ENCODE measurements at places on chromosomes 5 and 9.

- no peak for DNase-seq
Measured at GRCh38 chr5:40430101-40430710, 249.5 kb upstream of the PTGER4 start.

- no peak for DNase-seq
Measured at GRCh38 chr5:1209489-1209852, 8.1 kb downstream of the SLC6A19 start.

GRCh38 chr9:71806901-71807307, 38.6 kb upstream of the CEMIP2 start:
- DNase-seq = peak; percentile 83

GRCh38 chr5:32206509-32207354, 32.6 kb upstream of the GOLPH3 start:
- no peak for DNase-seq

DNA sequence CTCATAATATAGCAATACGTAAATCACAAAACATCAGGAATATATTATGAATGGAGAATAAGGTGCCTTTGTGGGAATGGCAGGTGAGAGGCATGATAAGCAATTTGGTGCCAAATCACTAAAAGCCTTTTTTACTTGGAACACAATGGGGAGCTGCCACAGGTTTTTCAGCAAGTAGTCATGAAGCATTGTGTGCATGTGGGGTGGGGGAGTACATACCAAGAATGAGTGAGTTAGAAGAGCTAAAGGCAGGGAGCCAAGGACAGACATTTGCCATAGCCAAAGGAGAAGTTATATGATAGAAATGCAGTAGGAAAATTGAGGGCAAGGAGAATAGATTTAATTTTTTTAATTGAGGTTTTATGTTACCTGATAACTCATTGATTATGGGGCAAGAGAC, 445.0 kb upstream of the SMC2 start:
- no peak for DNase-seq

GRCh38 chr9:106891286-106891685, 28.3 kb downstream of the ZNF462 start:
- no peak for DNase-seq

DNA sequence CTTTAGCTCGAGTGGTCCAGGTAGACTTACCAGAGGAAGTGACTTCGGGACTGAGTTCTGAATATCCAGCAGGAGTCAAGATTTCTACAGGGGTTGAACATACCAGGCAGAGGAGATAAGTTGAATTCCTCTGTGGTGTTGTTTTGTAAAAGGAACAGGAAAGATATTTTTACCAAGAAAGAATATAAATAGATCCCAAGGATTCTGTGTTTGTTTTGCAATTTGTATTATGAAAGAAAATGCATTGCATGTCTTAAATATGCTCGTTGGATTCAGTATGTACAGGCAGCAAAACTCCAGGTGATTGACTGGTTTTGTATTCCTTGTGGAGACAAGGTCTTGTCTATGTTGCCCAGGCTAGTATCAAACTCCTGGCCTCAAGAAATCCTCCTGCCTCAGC, 197.8 kb downstream of the FRMD3 start:
- DNase-seq = no peak

GRCh38 chr9:123377211-123377971, 21.4 kb downstream of the CRB2 start:
- DNase-seq = no peak

- no peak for DNase-seq
Measured at GRCh38 chr5:81125959-81126358, 107.2 kb upstream of the CKMT2 start.

DNA sequence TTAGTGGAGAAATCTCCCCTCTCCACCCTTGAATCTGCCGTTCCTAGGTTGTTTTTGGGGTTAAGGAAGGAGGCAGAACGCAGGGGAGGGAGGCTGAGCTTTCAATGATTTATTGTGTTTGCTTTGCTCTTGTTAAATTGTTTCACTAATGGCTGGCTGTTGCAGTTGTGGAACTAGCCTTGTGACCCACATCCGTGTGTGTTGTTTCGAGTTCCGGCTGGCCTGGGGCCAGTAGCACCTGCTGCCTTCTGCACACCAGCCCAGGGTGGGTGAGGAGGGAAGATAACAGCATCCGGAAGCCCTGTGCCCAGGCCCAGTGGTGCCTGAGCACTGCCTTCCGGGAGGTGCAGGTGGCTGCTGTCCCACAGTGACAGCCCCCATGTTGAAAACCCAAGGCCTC, 3.6 kb downstream of the ERGIC1 start:
- peak; percentile 70 for DNase-seq

GRCh38 chr9:121071756-121072421, 2.9 kb upstream of the CNTRL start:
- peak; percentile 66 for DNase-seq

- DNase-seq = no peak
Measured at GRCh38 chr9:14281876-14282275, 32.1 kb downstream of the NFIB start.

DNA sequence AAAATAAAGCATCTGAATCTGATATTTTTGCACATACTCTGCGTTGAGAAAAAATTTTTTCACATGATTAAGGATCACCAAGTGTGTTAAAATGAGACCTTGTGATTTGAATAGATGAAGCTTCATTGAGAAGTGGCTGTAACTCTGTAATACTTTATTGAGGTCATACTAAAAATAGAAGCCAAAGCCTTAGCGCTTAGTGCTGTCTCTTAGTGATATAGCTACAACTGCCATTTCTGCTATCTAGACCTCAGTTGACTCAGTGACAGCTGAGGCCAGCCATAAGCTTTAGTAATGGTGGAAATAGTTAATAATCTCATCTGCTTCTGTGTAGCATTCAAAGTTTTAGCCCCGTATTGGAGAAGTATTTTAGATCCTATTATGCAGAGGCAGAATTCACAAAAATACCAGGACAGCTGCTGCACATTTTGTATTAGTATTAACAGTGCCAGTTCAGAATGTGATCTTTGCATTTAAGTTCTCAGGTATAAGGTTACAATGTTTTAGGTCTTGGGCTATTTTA, 107.4 kb upstream of the SGCD start:
- no peak for DNase-seq

DNA sequence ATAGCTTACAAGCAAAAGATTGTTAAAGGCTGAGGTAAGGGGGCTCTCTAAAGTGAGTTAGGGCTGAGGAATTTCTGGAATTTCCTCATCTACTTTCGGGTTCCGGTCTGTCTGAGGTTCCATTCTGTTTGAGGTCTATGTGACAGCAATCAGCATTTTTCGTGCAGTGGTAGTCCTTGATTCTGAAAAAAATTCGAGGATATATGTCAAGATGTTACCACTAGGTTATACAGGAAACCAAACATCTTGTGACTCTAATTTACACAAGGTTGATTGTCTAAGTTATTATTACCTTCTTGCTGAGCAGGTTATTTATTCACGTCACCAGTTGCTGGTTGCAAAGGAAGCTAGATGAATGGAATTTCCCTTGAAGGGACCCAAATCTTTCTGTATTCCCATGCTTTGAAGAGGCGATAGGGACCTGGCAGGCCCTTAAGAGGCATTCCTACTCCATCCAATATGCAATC, 35.2 kb downstream of the RLN2 start:
- no peak for DNase-seq

DNA sequence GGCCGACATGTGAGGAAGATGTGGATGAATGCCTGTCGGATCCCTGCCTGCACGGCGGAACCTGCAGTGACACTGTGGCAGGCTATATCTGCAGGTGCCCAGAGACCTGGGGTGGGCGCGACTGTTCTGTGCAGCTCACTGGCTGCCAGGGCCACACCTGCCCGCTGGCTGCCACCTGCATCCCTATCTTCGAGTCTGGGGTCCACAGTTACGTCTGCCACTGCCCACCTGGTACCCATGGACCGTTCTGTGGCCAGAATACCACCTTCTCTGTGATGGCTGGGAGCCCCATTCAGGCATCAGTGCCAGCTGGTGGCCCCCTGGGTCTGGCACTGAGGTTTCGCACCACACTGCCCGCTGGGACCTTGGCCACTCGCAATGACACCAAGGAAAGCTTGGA, 14.1 kb downstream of the CRB2 start:
- no peak for DNase-seq

GRCh38 chr9:91346644-91347043, 15.1 kb downstream of the AUH start:
- no peak for DNase-seq

- no peak for DNase-seq
Measured at GRCh38 chr9:33880211-33881089, 63.5 kb downstream of the UBE2R2 start.

GRCh38 chr9:99231711-99232110, 9.6 kb downstream of the SEC61B start:
- peak; percentile 75 for DNase-seq

- no peak for DNase-seq
Measured at GRCh38 chr5:133487093-133487492, 125.2 kb downstream of the FSTL4 start.

DNA sequence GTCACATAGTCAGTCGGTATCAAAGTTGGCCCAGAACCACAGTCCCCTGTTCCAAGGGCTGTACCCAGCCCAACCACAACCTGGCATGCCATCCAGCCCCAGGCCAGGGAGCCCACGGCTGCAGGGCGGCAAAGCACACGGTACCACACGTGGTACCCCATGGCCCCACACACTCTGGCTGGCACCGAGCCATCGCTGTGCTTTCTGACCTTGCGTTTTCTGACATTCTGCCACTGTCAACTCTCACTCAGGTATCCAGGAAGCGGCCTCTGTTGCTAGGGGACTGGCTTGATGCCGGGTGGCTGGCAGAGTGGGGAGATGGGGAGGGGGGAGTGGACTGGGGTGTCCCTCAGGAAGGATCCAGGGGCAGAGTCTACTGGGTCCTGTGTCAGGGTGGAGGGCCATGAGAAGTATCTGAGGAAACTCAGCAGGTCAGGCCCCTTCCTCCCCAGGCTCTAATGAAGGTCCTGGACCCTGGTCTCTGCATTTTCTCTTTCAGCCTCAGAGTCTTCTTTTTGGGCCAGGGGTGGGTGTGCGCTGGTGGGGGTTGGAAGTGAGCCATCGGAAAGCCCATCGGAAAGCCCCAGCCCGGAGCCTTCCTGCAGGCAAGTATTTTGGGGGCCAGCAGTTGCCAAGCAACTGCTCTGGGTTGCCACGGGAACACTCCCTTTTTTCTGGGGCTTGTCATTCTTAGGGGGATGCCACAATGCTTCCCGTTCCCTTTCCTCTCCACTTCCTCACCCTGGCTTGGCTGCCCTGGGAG, 21.0 kb upstream of the RALGDS start:
- peak; percentile 92 for DNase-seq

DNA sequence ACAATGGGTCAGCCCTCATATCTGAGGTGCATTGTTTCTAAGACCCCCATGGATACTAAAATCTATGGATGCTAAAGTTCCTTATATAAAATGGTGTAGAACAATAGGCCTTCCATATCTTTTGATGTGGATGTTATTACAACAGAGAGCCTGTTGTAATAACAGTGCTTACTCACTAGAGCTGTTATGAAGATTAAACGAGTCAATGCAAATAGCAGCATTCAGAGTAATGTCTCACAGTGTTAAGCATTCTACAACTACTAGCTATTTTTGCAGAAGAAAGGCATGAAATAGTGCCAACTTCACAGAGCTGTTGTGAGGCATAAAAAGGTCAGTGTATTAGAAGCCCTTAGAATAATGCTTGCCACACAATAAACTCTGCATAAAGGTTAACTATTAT, 13.0 kb downstream of the CHSY3 start:
- DNase-seq = no peak

DNA sequence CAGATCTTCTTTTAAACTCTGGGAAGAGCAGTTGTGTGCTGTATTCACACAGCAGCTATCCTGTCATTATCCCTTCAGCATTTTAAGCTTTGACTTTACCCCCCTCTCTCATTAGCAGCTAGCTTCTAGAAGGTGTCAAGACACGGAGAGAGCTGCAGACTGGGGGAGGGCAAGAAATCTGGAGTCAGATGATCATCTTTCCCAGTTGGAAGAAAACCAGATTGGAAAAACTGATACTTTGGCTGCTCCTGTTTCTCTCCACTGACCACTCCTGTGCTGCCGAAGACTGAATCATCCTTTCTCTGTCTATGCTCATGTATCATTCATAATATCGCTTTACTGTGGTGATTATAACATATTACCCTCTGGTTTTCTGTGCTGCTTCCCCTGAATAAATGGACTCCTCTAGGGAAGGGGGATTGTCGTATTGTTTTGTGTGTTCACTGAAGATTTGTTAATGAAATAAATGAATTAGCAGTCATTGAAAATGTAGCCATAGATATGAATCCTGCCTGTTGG, 75.1 kb downstream of the SH3GL2 start:
- DNase-seq = no peak

DNA sequence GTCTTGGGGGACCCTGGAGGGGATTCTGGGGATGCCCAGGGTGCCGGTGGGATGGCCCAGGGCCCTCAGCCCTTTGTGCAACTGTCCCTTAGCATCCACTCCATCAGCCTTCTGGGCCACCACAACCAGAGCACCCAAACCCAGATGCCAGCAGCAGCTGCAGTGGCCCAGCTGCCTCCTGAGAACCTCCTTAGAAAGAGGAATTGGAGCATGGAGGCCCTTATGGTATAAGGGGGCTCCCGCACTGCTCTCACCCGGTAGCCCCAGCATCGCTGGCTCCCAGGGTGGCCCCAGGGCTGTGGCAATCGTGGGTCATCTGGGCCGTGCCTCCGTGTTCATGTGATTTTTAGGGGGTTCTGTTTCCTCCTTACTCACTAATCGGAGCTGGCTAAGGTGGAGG, 463.3 kb downstream of the ICE1 start:
- no peak for DNase-seq

GRCh38 chr9:126122901-126123616, 203.6 kb upstream of the MVB12B start:
- no peak for DNase-seq

DNA sequence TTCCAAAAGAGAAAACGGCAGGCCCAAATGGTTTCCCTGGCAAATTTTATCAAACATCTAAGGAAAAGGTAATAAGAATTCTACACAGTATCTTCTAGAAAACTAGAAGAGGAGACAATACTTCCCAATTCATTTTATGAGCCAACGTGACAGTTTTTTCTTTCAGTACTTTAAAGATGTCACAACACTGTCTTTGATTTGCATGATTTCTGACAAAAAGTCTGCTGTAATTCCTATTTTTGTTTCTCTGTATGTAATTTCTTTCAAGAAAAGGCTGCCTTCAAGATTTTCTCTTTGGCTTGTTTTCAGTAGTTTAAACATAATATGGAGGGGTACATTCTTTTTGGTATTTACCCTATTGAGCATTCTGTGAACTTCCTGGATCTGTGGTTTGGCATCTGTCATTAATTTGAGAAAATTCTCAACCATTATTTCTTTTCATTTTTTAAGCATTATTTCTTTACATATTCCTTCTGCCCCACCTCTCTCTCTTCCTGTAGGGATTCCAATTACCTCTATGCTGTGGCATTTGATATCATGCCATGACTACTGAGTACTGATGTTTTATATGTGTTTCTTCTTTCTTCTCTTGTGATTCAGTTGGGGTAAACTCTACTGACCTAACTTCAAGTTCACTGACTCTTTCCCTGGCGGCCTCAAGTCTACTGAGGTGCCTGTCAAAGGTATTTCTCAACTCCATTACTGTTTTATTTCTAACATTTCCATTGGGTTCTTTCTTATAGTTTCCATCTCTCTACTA, 32.2 kb downstream of the ANKS6 start:
- no peak for DNase-seq

DNA sequence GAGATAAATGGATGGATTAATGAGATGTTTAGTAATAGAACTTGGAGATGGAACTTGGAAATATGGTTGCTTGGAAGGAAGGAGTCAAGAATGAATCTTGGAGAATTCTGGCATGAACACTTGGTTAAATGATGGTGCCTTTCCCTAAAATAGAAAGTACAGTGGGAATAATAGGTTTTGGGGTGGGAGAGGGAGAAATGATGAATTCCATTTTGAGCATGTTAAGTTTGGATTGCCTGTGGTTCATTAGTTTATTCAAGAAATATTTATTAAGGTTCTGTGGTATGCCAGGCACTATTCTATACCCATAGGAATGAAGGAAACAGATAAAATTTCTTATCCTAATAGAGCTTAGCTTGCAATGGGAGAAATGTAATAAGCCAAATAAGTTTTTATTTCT, 58.4 kb downstream of the PBX3 start:
- DNase-seq = no peak
